ENCODE measurements at places on chromosomes 16 and 17. TPM values are rescaled to one million over a fixed set of nuclear protein-coding genes. Genes with fewer than 3 reads are reported as not detected.

CCL15 gene
- not detected for total RNA-seq

PPL gene
- 0.32 TPM for total RNA-seq

TMC7 gene
- total RNA-seq: 0.32 TPM

MPP2 gene
- total RNA-seq: 1.3 TPM

TNFRSF17 gene
- total RNA-seq: not detected

AOC3 gene
- 0.32 TPM for total RNA-seq

ACSM5 gene
- under 0.01 TPM for total RNA-seq

GOSR1 gene
- 17.7 TPM for total RNA-seq

CCL7 gene
- not detected for total RNA-seq

OR2C1 gene
- total RNA-seq: not detected

CCL4 gene
- not detected for total RNA-seq

PRR15L gene
- not detected for total RNA-seq

NGFR gene
- total RNA-seq: under 0.01 TPM

Data from fibroblast of villous mesenchyme (primary cell).